Bronchial smooth muscle cell (primary cell): ENCODE measurements at places on chromosomes 4 and X. TPM values are rescaled to one million over a fixed set of nuclear protein-coding genes. Genes with fewer than 3 reads are reported as not detected.

The SLC10A4 gene
- total RNA-seq: not detected in 2 replicates

The MFSD8 gene
- total RNA-seq: 14.5 and 15.2 TPM in 2 replicates

The TASL gene
- not detected in 2 replicates for total RNA-seq

The GABRE gene
- total RNA-seq: 5.2 and 11.0 TPM in 2 replicates

The MAGEC2 gene
- not detected in 2 replicates for total RNA-seq

The LGI2 gene
- total RNA-seq: under 0.01 TPM in 1 of 2 replicates, not detected in the other
